ENCODE measurements at places on chromosomes 3 and 15. TPM values are rescaled to one million over a fixed set of nuclear protein-coding genes. Genes with fewer than 3 reads are reported as not detected.

DNA sequence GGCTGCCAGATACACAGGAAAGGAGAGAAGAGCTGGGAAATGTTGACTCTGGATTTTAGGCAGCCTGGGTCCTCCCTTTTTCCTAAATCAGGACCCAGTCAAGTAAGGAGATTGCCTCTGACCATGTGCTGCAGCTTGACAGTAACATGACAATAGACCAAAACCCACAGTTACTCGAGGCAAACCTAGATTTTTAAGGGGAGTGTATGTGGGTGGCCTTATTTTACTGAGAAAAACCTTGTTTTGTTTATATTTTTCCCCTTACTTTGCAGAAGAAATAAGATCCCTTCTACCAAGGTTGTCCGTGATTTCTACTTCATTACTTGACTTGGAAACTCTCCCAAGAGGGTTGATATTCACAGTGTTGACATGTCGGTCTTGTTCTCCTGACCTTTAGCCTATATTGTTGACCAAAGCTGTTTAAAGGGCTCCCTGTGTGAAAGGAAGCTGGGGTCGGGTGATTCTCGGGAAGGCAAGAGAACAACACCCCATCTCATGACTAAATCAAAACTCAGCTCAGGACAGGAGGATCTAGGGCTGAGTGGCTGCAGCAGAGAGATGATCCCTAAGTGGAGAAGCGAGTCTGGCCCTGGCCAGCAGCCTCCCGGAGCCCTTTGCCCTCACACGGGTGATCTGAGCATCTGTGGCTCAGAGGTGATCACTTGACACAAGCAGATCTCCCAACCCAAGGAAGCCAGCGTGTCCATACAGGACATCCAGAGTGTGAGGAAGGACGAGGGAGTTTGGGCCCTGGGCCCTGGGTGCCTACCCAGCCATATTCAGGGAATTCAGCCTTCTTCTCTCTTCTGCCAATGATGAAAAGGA, 31.0 kb upstream of the SLCO2A1 start:
- DNase-seq, result peak; percentile 32
- no peaks in the 10 kb centered on the region for H3K36me3 ChIP-seq
- H3K4me1 ChIP-seq, result no peaks in the 10 kb centered on the region
- no peaks in the 10 kb centered on the region for H3K27me3 ChIP-seq

- H3K27me3 ChIP-seq, result no peaks in the 10 kb centered on the region
- H3K27ac ChIP-seq, result no peak overlapping the region
- H3K36me3 ChIP-seq, result no peaks in the 10 kb centered on the region
- H3K4me3 ChIP-seq, result no peak overlapping the region
Measured at GRCh38 chr3:21505711-21506460, 245.1 kb downstream of the ZNF385D start.

- H3K27me3 ChIP-seq, result no peaks in the 10 kb centered on the region
- no peaks in the 10 kb centered on the region for H3K36me3 ChIP-seq
- H3K4me1 ChIP-seq, result no peaks in the 10 kb centered on the region
Measured at GRCh38 chr3:63687278-63688225, 35.1 kb downstream of the SNTN start.

DNA sequence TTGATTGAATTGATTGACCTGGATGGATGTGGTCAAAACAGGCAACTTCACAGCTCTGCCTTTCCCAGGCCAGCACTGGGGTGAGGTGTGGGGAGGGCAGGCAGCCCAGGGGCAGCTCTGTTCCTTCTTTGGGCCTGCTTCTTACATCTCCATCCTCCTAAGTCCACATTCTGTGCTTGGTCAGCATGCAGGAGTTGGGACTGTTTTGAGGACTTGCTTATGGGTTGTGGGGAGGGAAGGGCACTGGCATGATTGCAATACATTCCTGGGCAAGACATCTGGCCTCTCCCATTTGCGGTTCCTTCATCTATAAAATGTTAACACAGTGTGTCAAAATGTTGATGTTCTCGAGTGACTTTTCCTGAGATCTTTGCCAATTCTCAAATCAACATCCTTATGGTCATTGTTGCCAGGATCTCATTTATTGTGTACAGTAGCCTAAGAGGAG, 84.1 kb downstream of the ST6GAL1 start:
- H3K4me1 ChIP-seq, result peaks cover 24% of the 10 kb centered on the region
- no peak overlapping the region for H3K4me3 ChIP-seq
- no peak overlapping the region for H3K27ac ChIP-seq

- no peak for DNase-seq
- H3K36me3 ChIP-seq, result no peaks in the 10 kb centered on the region
- peaks cover 13% of the 10 kb centered on the region for H3K4me1 ChIP-seq
- no peaks in the 10 kb centered on the region for H3K27me3 ChIP-seq
Measured at GRCh38 chr15:40253167-40253790, 14.4 kb downstream of the PAK6 start.

GRCh38 chr3:131794766-131795388, 239.9 kb downstream of the CPNE4 start:
- H3K4me1 ChIP-seq, result no peaks in the 10 kb centered on the region
- peaks cover 2% of the 10 kb centered on the region for H3K27me3 ChIP-seq
- H3K36me3 ChIP-seq, result no peaks in the 10 kb centered on the region
- no peak overlapping the region for H3K4me3 ChIP-seq
- no peak overlapping the region for H3K27ac ChIP-seq

DNA sequence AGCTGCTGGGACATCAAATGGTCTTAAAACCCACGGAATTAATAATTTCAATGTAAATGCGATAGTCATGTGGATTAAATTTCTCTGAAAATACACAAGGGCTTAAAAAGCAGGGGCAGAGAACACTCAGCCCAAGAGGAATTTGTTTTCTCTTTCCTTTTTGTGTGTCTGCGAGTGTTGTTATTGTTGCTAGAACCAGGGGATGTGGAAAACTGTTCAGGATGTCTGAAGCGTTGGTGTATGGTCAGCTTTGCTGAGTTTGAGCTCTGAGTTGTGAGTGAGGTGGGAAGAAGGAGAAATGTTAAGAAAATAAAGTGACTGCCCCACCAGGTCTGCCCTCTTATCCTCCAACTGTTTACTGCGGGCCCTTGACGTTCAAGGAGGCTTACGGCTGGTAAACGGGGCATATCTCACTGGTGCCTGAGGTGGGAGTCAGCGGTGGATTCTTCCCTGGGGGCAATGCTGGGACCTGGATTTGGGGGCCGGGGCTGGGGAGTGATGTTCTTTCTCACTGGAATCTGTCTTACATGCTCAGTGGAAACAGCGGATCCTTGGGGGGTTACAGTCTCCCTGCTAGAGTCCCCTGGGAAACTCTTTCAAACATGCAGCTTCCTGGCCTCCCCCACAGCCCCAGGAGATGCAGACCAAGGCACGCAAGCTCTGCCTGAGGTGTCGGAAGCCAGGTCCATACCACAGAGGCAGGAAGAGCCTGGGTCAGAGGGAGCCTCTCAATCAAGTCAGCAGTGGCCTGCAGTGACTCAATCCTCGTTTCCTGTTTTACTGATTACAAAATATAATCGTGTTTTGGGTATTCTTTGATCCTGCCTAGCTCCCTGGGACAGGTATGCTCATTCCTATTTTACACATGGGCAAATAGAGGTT, 41.8 kb downstream of the ITGA11 start:
- no peak overlapping the region for H3K27ac ChIP-seq
- no peaks in the 10 kb centered on the region for H3K27me3 ChIP-seq
- H3K36me3 ChIP-seq, result no peaks in the 10 kb centered on the region
- H3K4me1 ChIP-seq, result no peaks in the 10 kb centered on the region

DNA sequence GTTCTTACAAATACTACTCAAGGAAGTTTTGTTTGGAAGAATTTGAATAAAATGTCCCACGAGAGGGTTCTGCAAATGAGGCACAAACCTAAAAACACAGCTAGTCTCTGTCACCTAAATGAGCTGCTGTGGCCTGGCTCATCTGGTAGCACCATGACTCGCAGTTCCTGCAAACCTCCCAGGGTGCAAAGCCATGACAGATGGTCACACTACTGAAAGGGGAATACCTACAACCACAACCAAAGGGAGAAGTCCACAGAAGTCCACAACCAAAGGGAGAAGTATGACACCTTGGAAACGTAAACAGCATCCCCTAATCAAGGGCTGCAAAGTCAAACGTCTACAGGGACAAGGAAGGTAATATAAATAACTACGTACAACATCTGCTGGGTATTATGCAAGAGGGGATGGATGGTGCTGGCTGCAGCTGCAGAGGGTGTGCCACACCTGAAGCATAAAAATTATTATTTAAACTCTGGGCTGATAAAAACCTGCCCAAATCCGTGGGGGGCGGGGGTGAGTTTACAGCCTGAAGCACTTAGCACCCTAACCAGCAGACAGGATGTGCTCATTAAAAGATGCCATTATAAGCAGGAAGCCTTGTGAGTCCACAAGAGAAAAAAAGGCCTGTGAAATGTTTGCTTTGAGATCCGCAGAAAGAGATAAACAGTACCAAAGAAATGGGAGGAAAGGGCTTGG, 184.0 kb downstream of the MAGI1 start:
- no peak overlapping the region for H3K27ac ChIP-seq
- no peak overlapping the region for H3K4me3 ChIP-seq
- no peaks in the 10 kb centered on the region for H3K27me3 ChIP-seq
- no peak for DNase-seq

GRCh38 chr3:23086331-23086730, 116.8 kb upstream of the UBE2E2 start:
- H3K27me3 ChIP-seq, result no peaks in the 10 kb centered on the region
- no peak for DNase-seq
- H3K36me3 ChIP-seq, result no peaks in the 10 kb centered on the region
- H3K4me3 ChIP-seq, result no peak overlapping the region
- no peak overlapping the region for H3K27ac ChIP-seq

DNA sequence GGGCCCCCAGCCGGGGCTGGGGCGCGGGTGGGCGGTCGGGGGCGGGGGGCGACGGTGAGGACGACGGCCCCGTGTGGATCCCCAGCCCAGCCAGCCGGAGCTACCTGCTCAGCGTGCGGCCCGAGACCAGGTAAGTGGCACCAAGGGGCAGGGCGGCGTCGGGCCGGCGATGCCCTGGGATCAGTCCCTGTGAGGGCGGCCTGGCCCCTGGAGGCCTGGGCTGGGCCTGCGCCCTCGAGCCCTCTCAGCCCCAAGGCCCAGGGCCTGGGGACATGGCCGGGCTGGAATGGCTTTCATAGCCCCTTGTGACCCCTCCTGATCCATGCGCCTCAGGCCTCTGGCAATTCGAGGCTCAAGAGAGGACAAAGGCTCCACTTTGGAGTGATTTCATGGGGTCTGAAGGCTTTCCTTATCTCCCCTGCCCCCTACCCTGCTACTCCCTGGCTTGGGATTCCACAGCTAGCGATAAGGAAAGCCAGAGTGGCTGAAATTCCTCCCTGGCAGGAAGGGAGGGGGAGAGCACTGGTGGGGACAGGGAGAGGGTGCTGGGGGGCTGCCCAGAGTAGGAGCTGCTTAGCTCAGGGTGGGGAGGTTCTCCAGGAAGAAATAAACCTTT, 418 bp downstream of the ALPK3 start:
- H3K4me3 ChIP-seq, result peak overlapping the region; percentile 3
- peak overlapping the region; percentile 90 for H3K27ac ChIP-seq
- H3K4me1 ChIP-seq, result peaks cover 16% of the 10 kb centered on the region
- DNase-seq, result no peak

DUOXA2 gene
- total RNA-seq, result not detected

MUSTN1 gene
- 0.25 TPM for total RNA-seq

FBXW12 gene
- not detected for total RNA-seq

Data from liver (tissue), 10 donors.